Naive thymus-derived CD4-positive, alpha-beta T cell (primary cell): ENCODE measurements at places on chromosomes 4 and X. TPM values are rescaled to one million over a fixed set of nuclear protein-coding genes. Genes with fewer than 3 reads are reported as not detected.

- no peaks in the 10 kb centered on the region for H3K27me3 ChIP-seq
- peaks cover 12% of the 10 kb centered on the region for H3K4me1 ChIP-seq
- peak overlapping the region; percentile 70 for H3K27ac ChIP-seq
- peaks cover 3% of the 10 kb centered on the region for H3K36me3 ChIP-seq
- peak; percentile 85 for DNase-seq
Measured at GRCh38 chr4:83083925-83084475, 30.5 kb downstream of the PLAC8 start.

GRCh38 chr4:77600521-77601451, 4.8 kb upstream of the CXCL13 start:
- H3K4me1 ChIP-seq, result peaks cover 1% of the 10 kb centered on the region
- DNase-seq, result no peak

The FAM13A gene
- total RNA-seq, result 30.8 TPM

The DOK7 gene
- total RNA-seq, result not detected
